ENCODE measurements at places on chromosomes 1 and 21. TPM values are rescaled to one million over a fixed set of nuclear protein-coding genes. Genes with fewer than 3 reads are reported as not detected.
A peak's percentile ranks its signal among the peaks of the same experiment; 100 is the strongest.

AIRE gene
- not detected for total RNA-seq

WNT3A gene
- not detected for total RNA-seq

- no peak overlapping the region for H3K27ac ChIP-seq
- H3K4me1 ChIP-seq, result no peaks in the 10 kb centered on the region
- no peak for DNase-seq
- H3K36me3 ChIP-seq, result no peaks in the 10 kb centered on the region
- H3K4me3 ChIP-seq, result no peak overlapping the region
These were observed 117.9 kb downstream of the PLPP3 start for GRCh38 chr1:56461158-56462127.

DNA sequence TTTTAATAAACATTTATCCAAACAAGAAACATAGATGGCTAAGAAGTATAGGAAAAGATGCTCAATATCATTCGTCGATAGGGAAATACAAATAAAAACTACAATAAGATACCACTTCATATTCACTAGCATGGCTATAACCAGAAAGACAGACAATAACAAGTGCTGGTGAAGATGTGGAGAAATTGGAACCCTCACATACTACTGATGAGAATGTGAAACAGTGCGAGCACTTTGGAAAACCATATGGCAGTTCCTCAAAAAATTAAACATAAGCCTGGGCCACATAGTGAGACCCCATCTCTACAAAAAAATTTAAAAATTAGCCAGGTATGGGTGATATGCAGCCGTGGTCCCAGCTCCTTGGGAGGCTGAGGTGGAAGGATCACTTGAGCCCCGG, 9.1 kb upstream of the TMEM54 start:
- H3K4me3 ChIP-seq, result no peak overlapping the region
- no peaks in the 10 kb centered on the region for H3K4me1 ChIP-seq
- H3K27ac ChIP-seq, result no peak overlapping the region

GRCh38 chr1:239952348-239953308, 139.1 kb upstream of the FMN2 start:
- H3K36me3 ChIP-seq, result no peaks in the 10 kb centered on the region
- H3K4me1 ChIP-seq, result no peaks in the 10 kb centered on the region
- no peak overlapping the region for H3K4me3 ChIP-seq

DNA sequence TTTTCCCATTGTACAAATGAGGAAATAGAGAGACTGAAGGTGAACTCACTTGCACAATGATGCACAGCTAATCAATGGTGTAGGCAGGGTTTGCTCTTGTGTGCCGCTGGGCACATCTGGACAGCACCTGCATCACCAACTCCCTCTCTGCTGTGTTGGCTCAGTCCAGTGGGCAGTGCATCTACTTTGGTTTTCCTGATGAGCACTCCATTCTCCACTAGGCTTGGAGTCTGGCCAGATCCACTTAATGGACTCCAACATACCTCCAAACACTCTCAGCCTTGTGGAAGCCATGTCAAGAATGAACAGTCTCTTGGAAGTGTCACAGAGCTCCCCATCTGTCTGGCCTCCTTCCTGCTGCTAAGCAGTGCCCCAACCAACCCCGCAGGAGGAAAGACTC, 152.2 kb downstream of the HIVEP3 start:
- H3K36me3 ChIP-seq, result no peaks in the 10 kb centered on the region
- no peaks in the 10 kb centered on the region for H3K27me3 ChIP-seq
- H3K4me3 ChIP-seq, result no peak overlapping the region
- DNase-seq, result no peak
- no peaks in the 10 kb centered on the region for H3K4me1 ChIP-seq

GRCh38 chr1:47449822-47450552, 12.1 kb downstream of the FOXD2 start:
- DNase-seq, result no peak
- no peak overlapping the region for H3K4me3 ChIP-seq
- no peak overlapping the region for H3K27ac ChIP-seq
- H3K36me3 ChIP-seq, result no peaks in the 10 kb centered on the region
- peaks cover 21% of the 10 kb centered on the region for H3K27me3 ChIP-seq

- H3K36me3 ChIP-seq, result peaks cover under 1% of the 10 kb centered on the region
- no peaks in the 10 kb centered on the region for H3K27me3 ChIP-seq
- H3K4me3 ChIP-seq, result no peak overlapping the region
- peak overlapping the region; percentile 60 for H3K27ac ChIP-seq
These were observed 42.9 kb downstream of the SLX9 start for GRCh38 chr21:44982558-44983250.

DNA sequence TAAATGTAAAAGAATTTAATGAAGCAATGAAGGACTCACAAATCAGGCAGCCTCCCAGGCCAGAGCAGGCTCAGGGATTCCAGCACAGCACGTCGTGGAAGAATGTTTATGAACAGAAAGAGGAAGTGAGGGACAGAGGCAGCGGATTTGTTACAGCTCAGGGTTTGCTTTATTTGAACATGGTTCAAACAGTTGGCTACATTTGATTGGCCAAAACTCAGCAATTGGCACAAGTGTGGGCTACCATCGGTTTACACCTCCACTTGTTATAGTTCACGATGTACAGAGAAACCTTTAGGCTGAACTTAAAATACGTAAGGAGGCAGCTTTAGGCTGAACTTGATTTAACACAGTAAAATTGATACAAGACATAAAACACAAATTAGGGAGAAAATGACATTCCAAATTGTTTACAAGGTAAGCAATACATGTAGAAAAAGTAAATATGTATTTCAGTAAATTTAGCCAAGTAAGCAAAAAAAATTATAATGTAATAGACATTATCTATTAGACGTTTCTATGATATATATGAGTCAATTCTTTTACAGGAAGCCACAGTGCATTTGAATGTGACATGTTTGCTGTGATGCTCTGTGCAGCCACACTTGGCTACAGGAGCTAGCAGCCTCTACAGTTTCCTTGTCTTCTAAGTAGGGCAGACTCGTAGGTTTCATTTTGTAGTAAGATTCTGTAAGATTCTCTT, 126.5 kb downstream of the ADSS2 start:
- peaks cover 20% of the 10 kb centered on the region for H3K4me1 ChIP-seq
- H3K36me3 ChIP-seq, result no peaks in the 10 kb centered on the region
- no peak for DNase-seq
- H3K27ac ChIP-seq, result no peak overlapping the region

GRCh38 chr1:58575551-58576324, 1.3 kb downstream of the TACSTD2 start:
- H3K27ac ChIP-seq, result no peak overlapping the region
- peaks cover 7% of the 10 kb centered on the region for H3K27me3 ChIP-seq
- H3K4me3 ChIP-seq, result no peak overlapping the region
- peaks cover 16% of the 10 kb centered on the region for H3K4me1 ChIP-seq
- no peak for DNase-seq

GRCh38 chr1:167899253-167899681, 14.7 kb downstream of the ADCY10 start:
- H3K4me1 ChIP-seq, result no peaks in the 10 kb centered on the region
- no peaks in the 10 kb centered on the region for H3K27me3 ChIP-seq
- no peak overlapping the region for H3K27ac ChIP-seq
- H3K4me3 ChIP-seq, result no peak overlapping the region
- DNase-seq, result no peak

- H3K27me3 ChIP-seq, result no peaks in the 10 kb centered on the region
- no peak overlapping the region for H3K27ac ChIP-seq
- H3K36me3 ChIP-seq, result no peaks in the 10 kb centered on the region
These were observed 60.0 kb upstream of the HMCN1 start for GRCh38 chr1:185674201-185674600.
